ENCODE measurements at places on chromosomes 6 and 20.

DNA sequence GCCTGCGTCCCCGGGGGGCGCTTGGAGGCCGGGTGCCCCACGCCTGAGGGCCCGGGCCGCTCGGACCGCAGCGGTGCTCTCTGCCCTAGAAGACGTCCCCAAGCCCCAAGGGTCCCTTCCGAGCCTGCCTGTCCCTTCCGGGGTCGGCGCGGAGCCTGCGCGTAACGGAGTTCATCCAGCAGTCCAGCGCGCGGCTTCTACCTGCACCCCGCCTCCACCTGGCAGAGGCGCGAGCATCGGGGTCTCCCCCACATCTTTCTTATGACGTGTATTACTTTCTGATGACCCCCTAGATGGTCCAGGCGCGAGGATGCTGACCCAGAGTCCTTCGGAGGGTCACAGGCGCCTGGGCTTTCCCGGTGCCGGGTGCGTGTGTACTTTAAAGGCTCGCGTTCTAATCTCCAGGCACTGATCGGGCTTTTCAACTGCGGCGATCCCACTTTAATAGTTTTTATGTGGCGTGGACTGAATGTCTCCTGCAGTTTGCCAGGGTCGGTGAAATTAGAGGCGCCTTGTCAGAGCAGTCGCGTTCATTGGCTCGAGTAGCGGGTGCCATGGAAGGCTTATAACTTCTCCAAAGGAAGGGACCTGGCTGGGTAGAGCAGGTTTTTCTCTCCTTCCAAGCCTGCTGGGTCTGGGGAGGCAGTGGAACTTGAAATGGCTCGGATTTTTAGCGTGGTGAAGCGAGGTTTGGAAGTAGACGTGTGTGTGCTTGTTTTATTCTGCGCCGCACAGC, 912 bp downstream of the EYA4 start:
- no peak for DNase-seq

- DNase-seq: no peak
Measured at GRCh38 chr6:111260570-111261298, 173.4 kb downstream of the SLC16A10 start.

GRCh38 chr6:39256294-39256940, 27.1 kb upstream of the KCNK5 start:
- no peak for DNase-seq

- DNase-seq: no peak
Measured at GRCh38 chr6:124393536-124393935, 568.7 kb upstream of the RNF217 start.
